ENCODE measurements at places on chromosomes 12 and 14.

DNA sequence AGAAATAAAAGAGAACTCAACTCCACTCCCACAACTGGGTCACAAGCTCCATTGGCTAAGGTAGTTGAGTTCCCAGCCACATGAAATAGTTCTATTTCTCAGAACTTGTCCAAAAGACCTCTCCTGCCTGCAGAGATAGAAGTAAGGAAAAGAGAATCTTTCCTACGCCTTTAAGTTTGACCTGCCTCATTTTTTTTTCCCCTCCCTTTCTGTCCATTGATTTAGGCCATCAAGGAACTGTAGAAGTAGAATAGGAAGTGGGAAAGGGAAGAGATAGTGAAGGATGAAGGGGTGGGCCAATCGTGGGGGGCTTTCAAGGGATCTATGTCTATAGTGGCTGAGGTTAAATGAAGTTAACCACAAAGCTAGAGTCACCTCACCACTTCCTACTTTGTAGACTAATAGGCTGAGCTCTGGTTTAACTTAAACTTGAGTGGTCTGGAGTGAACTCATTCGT lies 13.9 kb upstream of the NUDT4 start:
- no peak for DNase-seq

GRCh38 chr12:40999210-40999609 lies 188.9 kb upstream of the PDZRN4 start:
- no peak for DNase-seq

- DNase-seq: no peak
These were observed 522.3 kb downstream of the MED13L start for GRCh38 chr12:115755061-115755724.

GRCh38 chr12:122048151-122048550 lies 26.5 kb downstream of the BCL7A start:
- DNase-seq: no peak

GRCh38 chr12:131249246-131250027 lies 295.7 kb downstream of the ADGRD1 start:
- DNase-seq: no peak

DNA sequence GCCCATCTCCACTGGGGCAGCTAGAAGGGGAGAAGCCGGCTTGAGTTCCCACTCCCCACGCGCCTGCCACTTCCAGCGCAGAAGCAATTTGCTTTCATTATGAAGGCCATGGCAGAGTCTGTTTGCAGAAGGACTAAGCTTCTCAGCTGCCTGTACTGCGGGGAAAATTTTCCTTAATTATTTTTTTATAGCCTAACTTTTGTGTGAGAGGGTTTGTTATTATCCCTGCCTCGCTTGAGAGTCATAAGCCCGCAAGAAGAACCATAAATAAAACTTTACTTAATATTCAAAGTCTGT lies 56.0 kb upstream of the DLK1 start:
- DNase-seq: no peak

DNA sequence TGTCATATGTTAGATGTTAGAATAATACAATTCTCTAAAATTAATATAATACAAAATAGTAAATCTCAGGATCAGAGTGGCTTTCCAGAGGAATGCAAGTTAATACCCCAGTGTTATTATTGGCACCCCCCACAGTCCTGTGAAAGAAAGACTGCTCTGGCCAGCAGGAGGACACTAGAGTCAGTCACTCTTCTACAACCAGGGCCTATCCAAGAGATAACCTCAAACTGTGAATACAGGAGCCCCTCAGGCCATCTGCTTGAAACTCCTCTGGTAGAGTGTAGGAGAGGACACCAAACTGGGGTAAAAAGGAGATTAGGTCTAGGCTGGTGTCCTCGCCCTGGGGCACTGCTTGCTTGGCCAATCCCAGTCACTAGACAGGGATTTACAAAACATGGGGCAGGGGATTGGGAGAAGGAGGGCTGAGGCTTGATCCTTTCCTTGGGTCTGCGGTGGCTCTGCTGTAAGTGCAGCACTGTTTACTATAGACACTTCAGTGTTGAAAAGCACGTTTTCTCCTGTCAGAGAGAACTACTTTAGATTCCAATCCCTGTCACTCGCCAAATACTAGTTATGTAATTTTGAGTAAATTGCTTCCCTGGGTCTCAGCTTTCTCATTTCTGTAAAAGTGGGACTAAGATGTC lies 44.5 kb upstream of the PTPRR start:
- DNase-seq: no peak

- no peak for DNase-seq
These were observed 9.8 kb downstream of the ZNF605 start for GRCh38 chr12:132946246-132946820.

DNA sequence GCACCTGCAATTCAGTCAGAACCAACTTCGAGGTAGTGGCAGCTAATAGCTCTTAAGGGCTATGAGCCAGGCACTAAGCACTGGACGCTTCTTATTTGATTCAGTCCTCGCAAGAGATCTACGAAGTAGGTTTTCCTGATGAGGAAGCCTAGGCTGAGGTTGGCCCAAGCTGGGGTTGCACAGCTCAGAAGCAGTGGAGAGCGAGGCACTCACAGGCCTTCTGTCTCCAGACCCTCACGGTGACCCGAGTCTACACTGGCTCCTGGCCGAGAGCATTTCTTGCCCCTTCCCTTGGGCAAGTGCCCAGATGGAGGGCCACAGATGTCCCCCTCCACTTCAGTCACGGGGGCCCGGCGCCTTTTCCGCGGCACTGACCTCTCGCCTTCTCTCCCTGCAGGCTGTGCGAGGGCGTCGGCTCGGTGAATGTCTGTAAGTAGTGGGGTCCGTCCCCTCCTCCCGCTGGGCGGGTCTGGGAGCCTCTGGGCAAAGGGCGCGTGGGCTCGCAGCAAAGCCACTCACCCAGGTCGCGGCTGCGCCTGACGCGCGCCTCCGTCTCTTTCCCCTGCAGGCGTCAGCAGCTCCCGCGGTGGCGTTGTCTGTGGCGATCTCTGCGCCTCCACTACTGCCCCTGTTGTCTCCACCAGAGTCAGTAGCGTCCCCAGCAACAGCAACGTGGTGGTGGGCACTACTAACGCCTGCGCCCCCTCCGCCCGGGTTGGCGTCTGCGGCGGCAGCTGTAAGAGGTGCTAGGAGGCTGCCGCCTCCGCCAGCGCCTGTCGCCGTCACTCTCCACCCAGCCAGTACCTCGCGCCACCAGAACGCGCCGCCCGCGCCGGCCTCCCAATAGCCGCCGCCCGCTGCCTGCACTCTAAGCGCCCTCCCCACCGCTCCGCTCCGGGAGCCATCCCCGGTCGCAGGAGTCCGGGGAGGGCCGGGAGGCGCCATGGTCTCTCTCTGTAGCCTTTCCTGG lies 13.1 kb downstream of the KRT83 start:
- peak; percentile 80 for DNase-seq

- no peak for DNase-seq
These were observed 56.4 kb downstream of the ZFP36L1 start for GRCh38 chr14:68736471-68736871.

DNA sequence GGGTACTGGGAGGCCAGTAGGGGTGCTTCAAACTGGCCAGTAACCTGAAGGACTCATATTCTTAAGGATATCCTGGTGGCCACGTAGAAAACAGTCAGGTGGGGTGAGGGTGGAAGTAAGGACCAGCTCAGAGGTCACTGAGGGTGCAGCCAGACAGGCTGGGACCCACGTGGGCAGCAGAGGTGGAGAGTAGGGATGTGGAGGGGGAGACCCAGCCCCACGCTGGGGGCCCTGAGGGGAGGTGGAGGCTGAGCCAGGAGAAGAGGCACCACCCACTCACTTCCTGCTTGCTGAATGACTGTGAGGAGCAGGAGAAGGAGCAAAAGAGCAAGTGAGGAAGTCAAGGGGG lies 12.6 kb upstream of the SERPINA3 start:
- no peak for DNase-seq

- peak; percentile 82 for DNase-seq
These were observed 16.6 kb downstream of the FBRSL1 start for GRCh38 chr12:132506328-132507160.

GRCh38 chr12:25883026-25883916 lies 75.2 kb upstream of the RASSF8 start:
- no peak for DNase-seq

DNA sequence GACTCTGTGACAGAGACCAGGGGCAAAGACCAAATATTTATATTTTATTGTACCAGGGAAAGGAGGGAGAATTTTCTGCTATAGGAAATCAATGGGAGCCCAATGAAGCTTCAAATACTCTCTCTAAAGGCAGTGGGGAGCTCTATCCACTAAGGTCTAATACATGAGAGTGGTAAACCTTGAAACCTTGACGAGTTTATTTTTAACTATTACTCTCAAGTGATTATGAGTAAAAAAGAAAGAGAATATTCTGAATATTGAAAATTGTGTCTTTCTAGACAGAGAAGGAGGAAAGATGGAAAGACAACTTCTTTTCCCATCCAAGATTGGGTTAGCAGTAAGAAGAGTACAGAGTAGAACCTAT lies 1722.1 kb upstream of the SEL1L start:
- no peak for DNase-seq

GRCh38 chr12:94228488-94228907 lies 80.1 kb downstream of the PLXNC1 start:
- no peak for DNase-seq

- no peak for DNase-seq
These were observed 15.5 kb upstream of the MLXIP start for GRCh38 chr12:122062832-122063693.

DNA sequence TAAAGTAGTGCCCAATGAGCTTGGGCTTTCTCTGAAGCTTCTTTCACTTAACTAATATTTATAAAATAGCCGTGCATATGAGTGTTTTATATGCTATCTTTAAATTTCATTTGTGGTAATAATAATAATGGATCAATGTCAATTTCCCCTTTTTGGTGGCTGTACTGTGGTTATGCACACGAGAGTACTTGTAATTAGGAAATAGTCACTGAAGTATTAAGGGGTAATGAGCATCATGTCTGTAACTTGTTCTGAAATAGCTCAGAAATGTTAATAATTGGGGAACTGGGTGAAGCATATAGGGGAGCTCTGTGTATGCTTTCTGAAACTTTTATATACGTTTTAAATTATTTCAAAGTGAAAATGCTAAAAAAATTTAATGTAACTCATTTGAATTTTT lies 7.0 kb upstream of the RNASE8 start:
- DNase-seq: no peak

DNA sequence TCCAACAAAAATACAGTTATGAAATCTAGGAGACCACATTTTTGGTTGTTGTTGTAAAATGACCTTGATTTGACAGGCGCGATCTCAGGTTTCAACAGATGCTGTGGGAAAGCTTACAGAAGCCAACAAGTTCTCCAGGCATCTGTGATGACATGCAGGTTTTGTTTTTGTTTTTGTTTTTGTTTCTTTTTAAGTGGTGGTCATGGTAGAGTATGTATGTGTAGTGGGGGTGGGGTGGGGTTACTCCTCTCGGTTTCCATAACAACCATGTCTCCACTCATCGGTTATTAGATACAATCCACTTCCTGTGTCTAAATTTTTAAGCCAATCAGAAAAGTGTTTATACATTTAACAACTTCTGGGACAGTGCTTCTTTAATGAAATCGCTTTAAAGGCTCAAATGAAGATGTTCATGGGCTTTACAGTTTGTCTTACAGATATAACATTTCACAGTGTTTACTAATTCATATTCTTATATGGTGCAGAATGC lies 199.9 kb upstream of the FOXN3 start:
- DNase-seq: no peak

DNA sequence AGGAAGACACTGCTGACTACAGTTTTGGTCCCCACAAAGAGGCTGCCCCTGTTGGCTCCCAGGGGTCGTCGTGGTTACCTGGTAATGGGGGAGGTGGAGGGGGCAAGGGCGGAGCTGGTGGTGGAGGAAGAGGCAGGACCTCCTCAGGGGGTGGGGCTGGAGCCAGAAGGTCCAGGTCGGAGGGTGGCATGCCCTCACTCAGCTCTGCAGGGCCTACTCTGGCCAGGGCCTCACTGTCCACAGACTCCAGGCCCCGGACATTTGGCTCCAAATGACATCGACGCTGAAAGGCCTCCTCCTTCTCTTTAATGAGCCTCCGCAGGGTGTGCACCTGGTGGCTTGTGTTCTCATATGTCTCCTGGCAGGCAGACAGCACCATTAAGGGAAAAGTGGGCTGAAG lies 28.5 kb downstream of the PRPF40B start:
- no peak for DNase-seq

GRCh38 chr12:16581416-16581815 lies 24.5 kb downstream of the LMO3 start:
- DNase-seq: no peak

GRCh38 chr14:73729556-73730265 lies 15.5 kb upstream of the PNMA1 start:
- DNase-seq: no peak

DNA sequence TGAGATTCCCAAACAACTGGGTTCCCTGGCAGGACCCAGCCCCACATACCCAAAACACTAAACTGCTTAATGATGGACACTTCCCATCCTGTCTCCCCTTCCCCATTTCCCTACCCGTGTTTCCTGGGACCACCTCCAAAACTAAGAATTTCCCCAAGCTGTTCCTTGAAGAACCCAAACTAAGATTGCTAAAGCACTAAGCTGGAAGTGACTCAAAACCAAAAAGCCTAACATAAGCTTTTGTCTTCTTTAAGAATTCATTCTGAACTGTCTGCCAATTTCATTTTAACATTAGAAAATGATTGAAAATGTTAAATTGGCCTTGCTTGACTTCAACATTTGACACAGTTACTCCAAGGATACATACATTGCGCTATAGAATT lies 29.5 kb upstream of the STAB2 start:
- DNase-seq: no peak

DNA sequence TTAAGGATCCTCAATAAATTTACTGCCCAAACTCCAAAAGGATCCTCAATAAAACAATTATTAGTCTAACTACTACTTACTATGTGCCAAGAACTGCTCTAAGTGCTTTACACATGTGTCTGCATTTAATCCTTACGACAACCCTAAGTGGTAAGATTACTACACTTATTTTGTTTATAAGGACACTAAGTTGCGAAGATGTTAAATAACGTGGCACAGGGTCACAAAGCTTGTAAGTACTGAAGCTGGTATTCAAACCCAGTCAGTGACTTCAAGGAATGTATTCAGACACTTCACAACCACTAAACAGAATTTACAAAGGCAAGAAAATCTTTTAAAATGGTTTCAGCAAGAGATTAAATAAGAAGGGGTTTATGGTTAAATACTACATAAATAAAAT lies 13.0 kb downstream of the FERMT2 start:
- DNase-seq: no peak

DNA sequence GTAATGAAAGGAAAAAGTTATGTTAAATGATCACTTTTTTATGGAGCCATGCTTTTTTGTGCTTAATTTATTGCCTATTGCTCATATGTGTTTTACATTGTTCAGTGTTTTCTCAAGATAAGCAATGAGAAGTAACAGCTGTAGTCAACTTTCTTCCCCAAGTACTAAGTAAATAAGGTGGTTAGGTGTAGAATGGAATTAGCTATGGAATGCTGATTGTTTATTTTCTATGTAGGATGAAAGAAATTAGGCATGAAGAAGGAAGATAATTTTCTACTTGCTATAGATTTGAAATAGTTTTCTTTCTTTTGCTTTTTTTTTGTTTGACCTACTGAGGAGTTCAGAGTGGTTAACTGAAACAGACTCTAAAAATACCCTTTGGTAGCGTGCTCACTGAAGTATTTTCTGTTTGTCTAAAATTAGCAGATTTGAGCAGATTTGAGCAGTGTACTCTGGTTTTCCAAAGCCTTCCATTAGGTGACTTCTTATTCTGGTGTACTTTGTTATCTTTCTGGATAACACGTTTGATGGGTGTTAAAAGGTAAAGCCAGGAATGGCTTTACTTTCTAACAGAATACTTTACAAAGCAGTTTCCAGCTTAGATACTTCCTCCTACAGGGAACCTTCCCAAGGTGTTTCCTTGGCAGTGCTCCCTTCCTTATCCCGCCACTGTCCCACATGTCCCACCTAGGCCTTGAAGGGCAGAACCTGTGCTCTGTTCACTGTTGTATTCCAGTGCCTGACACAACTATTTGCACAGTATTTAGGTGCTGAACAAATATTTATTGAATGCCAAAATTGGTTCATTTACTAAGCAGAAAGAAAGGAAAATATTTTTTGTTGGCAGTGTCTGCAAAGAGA lies 56.0 kb downstream of the RASSF3 start:
- no peak for DNase-seq

All from activated CD8-positive, alpha-beta memory T cell treated with anti-CD3 and anti-CD28 coated beads, Interleukin-2, amount 50 U/mL, for 48 hours (primary cell).